Caco-2 (cell line): ENCODE measurements at places on chromosomes 11 and 22.

DNA sequence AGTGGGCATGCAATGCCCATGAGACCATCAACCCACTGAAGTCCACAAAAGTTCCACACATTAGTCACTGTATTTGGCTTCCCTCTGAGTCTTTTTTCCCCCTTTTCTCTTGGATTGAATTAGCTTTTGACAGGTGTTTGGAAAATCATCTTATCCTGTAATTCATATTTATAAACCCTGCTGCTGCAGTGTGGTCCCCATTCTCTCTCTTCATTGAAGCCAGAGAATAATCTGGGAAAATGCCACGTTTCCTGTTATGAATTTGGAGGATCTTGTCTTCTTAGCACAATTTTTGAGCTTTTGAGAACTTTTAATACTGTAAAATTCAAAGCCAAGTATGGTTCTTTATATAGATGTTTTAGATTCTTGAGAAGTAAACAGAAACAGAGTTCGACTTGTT is 84.8 kb downstream of the UVRAG start:
- no peak for DNase-seq

- DNase-seq = no peak
These were observed 150.2 kb downstream of the SNX19 start for GRCh38 chr11:130765951-130766649.

DNA sequence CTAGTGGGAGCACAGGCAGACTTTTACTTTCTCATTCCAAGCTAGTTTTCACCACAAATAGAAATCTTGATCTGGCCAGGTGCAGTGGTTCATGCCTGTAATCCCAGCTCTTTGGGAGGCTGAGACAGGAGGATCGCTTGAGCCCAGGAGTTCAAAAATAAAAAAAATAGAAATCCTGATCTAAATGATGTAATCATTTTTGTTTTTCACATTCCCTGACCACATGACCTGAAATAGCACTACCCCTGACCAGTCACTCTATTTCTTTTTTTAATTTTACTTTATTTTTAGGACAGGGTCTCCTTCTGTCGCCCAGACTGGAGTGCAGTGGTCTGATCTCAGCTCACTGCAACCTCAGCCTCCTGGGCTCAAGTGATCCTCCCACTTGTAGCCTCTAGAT is 2.3 kb upstream of the TCN2 start:
- DNase-seq = no peak

GRCh38 chr22:30615543-30615954 is 8.6 kb downstream of the TCN2 start:
- no peak for DNase-seq

DNA sequence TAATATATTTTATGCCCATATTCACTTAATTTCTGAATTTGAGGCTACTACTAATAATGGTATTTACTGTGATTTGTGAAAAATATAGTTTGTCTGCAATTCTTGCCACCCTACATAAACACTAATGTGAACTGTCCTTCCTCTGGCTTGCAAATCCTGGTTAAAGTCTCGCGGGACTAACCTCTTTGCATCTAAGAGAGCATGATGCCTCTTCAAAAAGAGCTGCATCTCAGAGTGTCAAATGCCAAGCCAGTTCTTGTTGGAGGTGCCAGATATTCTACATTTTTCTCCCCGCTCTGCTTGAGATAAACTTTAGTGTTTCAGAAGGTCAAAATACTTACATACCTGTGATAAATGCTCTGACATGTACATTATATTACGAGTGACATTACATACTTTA is 2.1 kb downstream of the ARHGAP42 start:
- DNase-seq = no peak

DNA sequence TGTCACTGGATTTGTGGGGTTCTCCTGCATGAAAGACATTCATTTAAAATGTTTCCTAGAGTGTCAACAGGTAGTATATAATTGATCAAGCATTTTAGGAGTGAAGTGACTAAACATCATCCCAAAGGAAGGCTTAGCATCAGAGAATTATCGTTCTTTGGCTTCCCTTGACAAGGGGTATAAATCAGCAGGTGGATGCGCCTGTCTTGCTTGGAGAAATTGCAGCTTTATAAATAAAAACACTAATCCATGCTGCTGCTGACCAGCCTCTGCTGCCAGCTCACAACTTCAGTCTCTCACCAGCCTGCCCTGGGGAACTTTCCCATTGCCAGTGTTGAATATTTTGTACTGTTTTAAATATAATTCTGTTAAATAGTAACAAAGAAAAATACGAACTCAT is 1184.7 kb upstream of the TENM4 start:
- DNase-seq = no peak

DNA sequence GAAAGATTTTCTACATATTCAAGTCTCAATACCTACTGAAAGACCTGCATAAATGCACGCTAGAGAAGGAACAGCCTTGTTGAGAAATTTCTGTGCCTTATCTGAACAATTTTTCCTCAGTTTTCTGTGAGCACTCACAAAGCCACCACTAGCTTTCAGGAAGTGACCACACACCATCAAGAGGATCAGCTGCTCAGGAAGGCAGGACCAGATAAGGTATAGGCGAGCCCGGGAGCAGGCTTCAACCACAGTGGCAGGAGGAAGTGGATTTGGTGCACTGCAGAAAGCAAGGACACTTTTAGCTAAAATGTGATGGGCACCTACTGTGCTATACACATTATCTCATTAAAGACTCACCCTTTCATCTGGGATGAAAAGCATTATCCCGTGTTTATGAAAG is 220.8 kb downstream of the RAB38 start:
- DNase-seq = no peak

DNA sequence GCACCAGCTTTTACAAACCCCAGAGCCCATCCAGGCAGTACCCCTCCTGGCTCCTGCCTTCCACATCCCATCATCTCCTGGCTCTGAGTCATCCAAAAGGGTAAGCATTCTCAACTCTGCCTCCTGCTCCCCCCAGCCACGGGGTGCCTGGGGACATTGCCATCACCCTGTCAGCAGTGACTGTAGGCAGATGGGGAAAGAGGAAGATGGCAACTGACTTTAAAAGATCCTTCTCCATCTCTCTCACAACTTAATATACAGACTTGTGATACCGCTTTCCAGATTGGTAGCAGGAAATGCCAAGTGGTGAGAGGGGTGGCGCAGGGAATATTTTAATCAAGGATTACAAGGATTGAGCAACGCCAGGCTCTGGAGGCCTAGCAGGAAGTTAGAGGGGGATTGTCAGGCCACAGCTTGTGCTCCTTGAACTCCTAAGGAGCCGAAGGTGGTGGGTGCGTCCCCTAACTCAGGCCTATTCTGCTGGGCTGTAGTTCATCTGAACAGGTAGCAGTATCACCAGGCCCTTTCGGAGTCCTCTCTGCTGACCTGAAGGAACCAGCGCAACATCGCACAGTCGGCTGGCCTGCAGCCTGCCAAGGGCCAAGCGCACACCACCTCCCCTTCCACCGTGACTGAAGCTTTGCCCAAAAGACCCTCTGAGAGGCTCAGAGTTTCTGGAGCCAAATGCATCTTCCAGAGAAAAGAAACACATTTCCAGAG is 83.3 kb downstream of the ZC3H12C start:
- DNase-seq = no peak

DNA sequence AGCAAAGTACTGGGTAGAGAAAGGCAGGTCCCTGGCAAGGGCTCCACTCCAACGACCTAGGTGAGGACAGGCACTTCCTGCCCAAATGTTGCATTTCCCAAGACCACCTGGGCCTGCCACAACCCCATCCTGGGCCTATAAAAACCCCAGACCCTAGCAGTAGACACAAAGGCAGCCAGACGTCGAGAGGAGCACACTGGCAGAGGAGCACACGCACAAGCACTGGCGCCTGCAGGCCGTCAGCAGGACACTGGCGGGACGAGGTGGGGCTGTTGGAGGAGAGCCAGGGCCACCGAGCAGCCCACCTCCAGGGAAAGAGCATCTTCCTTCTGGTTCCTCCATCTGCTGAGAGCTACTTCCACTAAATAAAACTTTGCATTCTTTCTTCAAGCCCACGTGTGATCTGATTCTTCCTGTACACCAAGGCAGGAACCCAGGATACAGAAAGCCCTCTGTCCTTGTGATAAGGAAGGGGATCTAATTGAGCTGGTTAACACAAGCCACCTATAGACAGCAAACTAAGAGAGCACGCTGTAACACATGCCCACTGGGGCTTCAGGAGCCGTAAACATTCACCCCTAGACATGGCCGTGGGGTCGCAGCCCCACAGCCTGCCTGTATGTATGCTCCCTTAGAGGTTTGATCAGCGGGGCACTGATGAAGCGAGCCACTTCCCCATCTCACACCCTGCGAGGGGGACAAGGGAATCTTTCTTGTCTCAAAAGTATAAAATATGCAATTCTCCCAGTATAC is 89.7 kb upstream of the MTMR2 start:
- DNase-seq = no peak

DNA sequence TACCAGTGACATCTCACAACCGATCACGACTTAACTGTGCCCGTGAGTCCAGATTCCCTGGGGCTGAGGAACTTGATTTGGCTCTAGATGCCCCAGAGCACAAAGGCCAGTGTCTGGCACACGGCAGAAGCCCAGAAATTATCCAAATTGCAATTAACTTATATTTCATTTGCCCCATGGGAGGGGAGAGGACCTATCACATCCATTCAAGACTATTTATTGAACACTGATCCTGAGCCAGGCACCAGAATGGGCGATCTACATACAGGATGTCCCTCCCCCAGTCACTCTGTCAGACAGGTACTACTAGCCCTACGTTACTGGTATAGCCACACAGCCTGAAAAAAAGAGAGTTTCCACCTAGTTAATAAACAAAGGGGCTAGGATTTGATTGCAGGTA is 5.1 kb downstream of the DNAL4 start:
- no peak for DNase-seq

- DNase-seq = no peak
These were observed 137.8 kb downstream of the KIRREL3 start for GRCh38 chr11:126862664-126863243.

DNA sequence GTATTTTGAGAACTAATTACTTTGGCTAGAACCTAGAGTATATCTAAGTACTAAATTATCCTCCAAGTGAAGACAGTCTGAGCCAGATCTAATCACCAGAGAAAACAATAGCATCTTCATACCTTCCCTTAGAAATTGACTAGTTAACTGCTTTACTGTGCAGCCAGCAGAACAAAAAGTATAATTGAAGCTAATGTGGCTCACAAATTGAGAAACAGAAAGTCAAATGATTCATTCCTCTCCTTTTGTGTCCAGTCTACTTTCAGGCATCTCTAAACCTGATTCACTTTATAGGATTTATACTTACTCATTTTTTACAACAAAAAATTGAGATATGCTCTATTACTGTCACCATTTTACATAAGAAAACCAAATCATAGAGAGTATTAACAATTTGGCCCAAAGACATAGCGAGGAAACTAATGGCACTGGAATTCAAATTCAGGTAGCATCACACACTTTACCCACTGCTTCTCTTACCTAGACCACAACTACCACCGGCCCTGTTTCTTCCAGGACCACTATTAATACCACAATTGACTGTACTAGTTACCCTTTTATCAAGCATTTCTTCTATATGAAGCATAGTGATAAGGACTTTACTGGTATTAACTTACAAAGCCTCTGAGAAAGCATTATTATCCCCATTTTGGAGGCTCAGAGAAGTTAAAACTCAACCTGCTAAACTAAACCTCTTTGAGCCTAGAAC is 1402.6 kb upstream of the TENM4 start:
- DNase-seq = no peak

DNA sequence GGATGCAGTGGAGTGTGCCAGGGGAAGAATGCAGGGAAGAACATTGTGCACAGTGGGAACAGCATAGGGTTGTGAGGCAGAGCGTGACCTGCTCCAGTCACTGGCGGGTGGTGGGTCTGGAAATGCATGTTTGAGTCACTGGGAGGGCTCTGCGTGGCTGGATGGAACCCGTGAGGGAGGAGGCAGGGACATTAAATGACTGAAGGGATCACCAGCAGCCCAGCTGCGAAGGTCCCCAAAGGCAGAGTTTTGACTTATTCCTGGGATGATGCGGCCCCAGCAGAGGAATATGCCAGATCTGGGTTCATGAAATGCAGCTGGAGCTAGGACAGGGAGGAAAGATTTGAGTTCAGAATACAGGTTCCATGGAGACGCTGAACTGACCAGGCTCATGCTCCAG is 104.0 kb upstream of the FGF3 start:
- DNase-seq = peak; percentile 34

DNA sequence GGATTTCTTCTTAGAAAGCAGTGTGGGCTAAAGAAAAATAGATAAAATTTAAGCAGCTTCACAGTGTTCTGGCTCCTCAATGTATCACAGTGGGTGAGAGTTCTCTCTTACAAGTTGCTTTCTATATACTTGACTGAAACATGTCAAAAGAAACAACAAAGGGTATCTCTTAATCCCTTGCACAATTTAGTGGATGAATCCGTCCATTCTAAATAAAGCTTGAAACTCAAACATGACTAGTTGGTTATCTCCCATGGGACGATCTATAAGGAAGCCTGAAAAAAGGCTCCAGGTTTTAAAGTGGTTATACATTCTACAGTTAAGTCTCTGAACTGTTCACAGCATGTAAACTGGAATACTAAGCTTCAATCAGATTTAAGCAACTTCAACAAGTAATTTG is 993.1 kb upstream of the CNTN5 start:
- no peak for DNase-seq

GRCh38 chr11:46291441-46292150 is 14.1 kb downstream of the CREB3L1 start:
- DNase-seq = no peak

DNA sequence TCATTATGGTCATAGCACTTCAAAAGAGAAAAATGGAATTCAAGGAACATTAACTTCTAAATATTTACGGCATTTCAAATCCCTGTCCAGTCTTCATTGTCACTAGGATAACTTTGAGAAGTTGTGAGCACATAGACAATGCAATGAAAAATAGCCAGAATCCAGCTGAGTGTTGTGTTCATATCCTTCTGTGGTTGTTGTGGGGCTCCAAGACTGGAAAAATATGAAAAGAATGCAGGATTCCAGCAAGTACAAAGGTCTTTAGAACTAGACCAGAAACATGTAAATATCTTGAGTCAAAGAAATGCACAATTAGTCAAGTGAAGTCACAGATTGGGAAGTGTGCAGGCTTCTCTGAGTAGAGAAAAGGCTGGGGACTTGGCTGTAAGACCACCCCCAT is 68.7 kb downstream of the WT1 start:
- peak; percentile 38 for DNase-seq

DNA sequence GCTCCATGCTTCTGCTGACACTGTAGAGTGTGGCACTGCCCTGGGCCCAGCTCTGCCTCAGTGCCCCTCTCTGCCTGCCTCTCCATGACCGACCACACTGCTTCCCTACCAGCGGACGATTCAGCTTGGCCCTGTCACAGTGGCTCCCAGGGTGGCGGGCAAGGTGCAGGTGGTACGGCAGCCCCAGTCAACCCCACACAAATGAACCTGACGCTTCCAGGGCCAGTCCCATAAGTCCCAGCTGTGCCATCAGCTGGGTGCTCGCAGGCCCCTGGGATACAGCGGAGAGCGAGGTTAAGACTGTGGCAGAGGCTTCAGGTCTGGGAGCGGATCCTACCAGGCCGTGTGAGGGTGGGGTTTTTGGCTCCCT is 134.8 kb downstream of the LDLRAD3 start:
- DNase-seq = no peak
